ENCODE measurements at places on chromosomes 16 and 17. TPM values are rescaled to one million over a fixed set of nuclear protein-coding genes. Genes with fewer than 3 reads are reported as not detected.

The VMO1 gene
- total RNA-seq: not detected

DNA sequence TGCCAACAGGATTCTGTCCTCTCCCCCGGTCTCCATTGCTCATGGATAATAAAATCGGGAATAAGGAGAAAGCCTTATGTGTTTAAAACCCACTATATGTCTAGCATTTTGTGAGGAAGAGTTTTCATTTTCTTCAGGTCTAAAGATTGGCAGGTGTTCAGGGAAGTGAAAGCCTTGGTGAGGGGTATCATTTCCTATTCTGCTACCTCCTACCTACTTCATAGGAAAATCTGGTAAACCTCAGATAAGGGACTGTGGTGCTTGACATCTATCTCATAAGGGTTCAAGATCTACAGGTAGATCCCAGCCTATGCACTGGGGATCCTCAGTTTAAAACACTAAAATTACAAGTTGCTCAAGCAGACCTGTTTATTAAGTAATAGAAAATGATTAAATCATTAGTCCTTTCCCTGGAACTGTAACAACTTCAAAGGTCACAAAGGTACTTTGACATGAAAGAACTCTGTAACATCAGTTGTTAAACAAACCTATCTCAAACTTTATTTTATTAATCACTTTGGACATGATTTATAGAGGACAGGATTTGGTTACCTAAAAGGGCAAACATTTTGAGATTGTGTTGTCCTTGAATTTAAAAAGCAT lies 6.5 kb downstream of the MOSMO start:
- H3K27me3 ChIP-seq: no peaks in the 10 kb centered on the region
- peaks cover 19% of the 10 kb centered on the region for H3K4me1 ChIP-seq
- peaks cover 14% of the 10 kb centered on the region for H3K36me3 ChIP-seq
- no peak for DNase-seq
- no peak overlapping the region for H3K27ac ChIP-seq

GRCh38 chr16:5041600-5042133 lies 7.9 kb upstream of the NAGPA start:
- H3K27ac ChIP-seq: no peak overlapping the region
- peaks cover 19% of the 10 kb centered on the region for H3K4me1 ChIP-seq
- H3K27me3 ChIP-seq: no peaks in the 10 kb centered on the region
- no peaks in the 10 kb centered on the region for H3K36me3 ChIP-seq
- no peak overlapping the region for H3K4me3 ChIP-seq
- DNase-seq: no peak

DNA sequence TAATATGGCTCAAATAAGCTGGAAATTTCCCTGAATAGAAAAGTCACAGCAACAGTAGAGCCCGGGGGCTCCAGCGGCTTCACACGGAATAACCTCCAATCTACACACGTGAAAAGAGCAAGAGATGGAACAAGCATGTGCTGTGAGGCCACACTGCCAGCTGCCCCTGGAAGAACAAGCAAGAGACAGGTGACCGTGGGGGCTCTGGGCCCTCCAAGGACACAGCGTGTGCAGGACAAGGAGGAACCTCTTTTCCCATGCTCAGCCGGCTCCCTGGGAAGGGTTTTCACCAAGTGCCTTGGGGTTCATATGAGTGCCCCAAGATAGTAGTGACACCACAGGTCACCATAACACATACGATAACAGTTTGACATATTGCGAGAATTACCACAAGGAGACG lies 110.2 kb upstream of the ZNF750 start:
- no peak for DNase-seq
- H3K4me1 ChIP-seq: no peaks in the 10 kb centered on the region
- no peak overlapping the region for H3K27ac ChIP-seq
- H3K27me3 ChIP-seq: no peaks in the 10 kb centered on the region
- peaks cover 50% of the 10 kb centered on the region for H3K36me3 ChIP-seq

DNA sequence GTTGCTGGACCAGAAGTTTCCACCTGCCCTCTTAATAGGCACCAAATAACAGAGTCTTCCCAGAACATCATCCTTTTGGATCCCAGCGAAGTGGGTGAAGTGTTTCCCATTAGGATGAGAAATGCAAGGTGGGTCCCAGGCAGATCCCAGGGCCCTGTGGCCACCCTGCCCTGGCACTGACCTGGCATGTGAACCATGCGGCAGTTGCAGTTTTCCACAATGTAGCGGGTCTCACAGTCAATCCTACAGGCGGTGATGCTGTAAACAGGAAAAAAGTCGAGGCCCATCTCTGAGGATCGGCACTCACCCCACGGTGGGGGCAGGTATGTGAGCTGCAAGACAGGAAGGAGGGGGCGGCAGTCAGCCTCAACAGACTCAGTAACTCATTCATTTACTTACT lies 36.4 kb downstream of the SPACA3 start:
- no peaks in the 10 kb centered on the region for H3K36me3 ChIP-seq
- H3K27me3 ChIP-seq: peaks cover 10% of the 10 kb centered on the region
- no peak overlapping the region for H3K4me3 ChIP-seq
- H3K27ac ChIP-seq: no peak overlapping the region
- no peak for DNase-seq

DNA sequence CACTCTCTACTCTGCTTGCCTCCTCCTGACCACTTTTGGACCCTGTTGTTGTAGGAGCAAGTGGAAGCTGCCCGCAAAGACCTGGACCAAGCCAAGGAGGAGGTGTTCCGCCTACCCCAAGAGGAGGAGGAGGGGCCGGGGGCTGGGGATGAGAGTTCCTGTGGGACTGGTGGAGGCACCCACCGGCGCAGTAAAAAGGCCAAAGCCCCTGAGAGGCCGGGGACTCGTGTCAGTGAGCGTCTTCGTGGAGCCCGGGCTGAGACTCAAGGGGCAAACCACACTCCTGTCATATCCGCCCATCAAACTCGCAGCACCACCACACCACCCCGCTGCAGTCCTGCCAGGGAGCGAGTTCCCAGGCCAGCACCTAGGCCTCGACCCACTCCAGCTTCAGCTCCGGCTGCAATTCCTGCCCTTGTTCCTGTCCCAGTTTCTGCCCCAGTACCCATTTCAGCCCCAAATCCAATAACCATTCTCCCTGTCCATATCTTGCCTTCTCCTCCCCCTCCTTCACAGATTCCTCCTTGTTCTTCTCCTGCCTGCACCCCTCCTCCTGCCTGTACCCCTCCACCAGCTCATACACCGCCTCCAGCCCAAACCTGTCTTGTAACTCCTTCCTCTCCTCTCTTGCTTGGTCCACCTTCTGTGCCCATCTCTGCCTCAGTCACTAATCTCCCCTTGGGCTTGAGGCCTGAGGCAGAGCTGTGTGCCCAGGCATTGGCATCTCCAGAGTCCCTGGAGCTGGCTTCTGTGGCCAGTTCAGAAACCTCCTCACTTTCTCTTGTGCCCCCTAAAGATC lies 11.0 kb upstream of the PHKG2 start:
- DNase-seq: no peak
- H3K4me3 ChIP-seq: no peak overlapping the region
- no peaks in the 10 kb centered on the region for H3K27me3 ChIP-seq

- H3K4me3 ChIP-seq: no peak overlapping the region
- H3K4me1 ChIP-seq: no peaks in the 10 kb centered on the region
- H3K27ac ChIP-seq: no peak overlapping the region
- DNase-seq: no peak
Observed at GRCh38 chr16:73323880-73324279, 276.0 kb upstream of the ZFHX3 start.

- no peaks in the 10 kb centered on the region for H3K27me3 ChIP-seq
- no peak for DNase-seq
- H3K27ac ChIP-seq: no peak overlapping the region
- peaks cover 12% of the 10 kb centered on the region for H3K36me3 ChIP-seq
- H3K4me1 ChIP-seq: no peaks in the 10 kb centered on the region
Observed at GRCh38 chr16:46808997-46809396, 22.0 kb downstream of the C16orf87 start.

The SCIMP gene
- total RNA-seq: not detected

The MYH1 gene
- not detected for total RNA-seq

GRCh38 chr17:63622574-63623390 lies 565 bp downstream of the MAP3K3 start:
- no peaks in the 10 kb centered on the region for H3K27me3 ChIP-seq
- peaks cover 22% of the 10 kb centered on the region for H3K4me1 ChIP-seq
- H3K4me3 ChIP-seq: peak overlapping the region; percentile 85
- no peaks in the 10 kb centered on the region for H3K36me3 ChIP-seq
- DNase-seq: peak; percentile 74
- H3K27ac ChIP-seq: peak overlapping the region; percentile 34

DNA sequence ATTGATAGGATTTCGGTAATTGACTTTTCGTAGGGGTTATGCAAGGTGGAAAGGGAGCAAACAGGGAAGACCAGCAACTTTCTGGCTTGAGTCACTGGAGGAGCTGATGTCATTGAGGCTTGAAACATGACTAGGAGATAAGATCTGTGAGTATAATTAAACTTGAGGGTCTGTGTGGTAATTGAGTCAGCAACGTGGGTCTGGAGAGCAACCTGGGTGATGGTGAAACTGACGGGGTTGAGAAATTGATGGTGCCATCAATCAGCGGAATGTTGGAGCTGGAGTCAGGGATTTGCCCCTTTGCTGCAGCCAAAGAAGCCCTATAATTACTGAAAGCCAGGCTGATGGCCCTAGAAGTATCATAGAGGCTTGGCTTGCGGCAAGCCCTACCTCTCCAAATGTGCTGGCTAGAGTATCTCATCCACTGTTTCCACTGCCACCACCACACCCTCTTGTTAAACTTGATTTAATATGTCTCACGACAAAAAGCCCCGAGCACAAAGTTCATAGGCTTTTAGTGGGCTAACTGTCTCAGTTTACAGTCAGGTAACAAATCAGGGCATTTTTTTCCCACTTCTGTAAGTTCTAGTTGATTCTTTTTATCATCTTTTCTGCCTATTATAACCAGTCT lies 186.9 kb upstream of the ELAC2 start:
- no peaks in the 10 kb centered on the region for H3K27me3 ChIP-seq
- peaks cover 30% of the 10 kb centered on the region for H3K4me1 ChIP-seq
- DNase-seq: no peak
- no peaks in the 10 kb centered on the region for H3K36me3 ChIP-seq
- H3K27ac ChIP-seq: no peak overlapping the region
- H3K4me3 ChIP-seq: no peak overlapping the region

The WNT9B gene
- not detected for total RNA-seq

The FBXO47 gene
- total RNA-seq: not detected

GRCh38 chr17:36742267-36743000 lies 141.1 kb downstream of the MRM1 start:
- no peaks in the 10 kb centered on the region for H3K36me3 ChIP-seq
- no peak overlapping the region for H3K4me3 ChIP-seq
- H3K27me3 ChIP-seq: peaks cover 9% of the 10 kb centered on the region
- H3K27ac ChIP-seq: no peak overlapping the region
- no peaks in the 10 kb centered on the region for H3K4me1 ChIP-seq

DNA sequence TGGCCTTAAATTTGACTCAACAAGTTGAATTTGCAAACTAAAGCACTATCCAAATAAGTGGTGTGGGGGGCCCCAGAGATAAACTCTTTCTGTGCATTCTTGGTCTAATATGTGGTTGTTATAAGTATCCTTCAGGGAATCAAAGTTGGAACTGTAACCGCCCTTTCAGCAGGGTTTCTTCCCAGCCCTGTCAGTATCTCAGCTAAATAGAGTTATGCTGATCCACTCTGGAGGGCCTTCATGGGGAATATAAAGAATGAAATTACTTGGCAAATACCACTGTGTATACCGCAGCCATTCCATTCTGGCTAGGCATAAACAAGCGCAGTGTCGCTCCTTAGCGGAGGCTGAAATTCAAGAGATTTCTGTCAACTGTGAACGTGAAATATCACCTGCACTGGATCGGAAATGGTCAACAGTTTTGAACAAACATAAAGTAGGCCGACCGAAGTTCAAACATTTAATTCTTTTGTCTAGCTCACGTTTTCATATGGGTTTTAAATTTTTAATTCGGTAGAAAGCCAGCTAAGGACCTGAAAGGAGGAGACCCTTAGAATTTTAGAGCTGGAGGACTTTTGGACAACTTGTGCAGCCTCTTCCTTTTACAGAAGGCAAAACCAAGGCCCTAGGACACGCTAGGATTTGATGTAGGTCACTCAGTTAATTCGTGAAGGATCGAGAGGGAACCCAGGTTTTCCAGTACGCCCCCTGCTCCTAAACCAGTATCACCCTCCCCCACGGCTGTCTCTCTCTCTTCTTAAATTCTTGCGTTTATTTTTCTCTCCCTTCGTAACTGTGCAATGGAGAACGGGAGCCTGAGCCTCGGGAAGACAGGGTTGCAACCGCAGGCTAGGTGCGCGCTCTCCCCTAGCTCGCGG lies 74.7 kb downstream of the CHD9 start:
- H3K27ac ChIP-seq: peak overlapping the region; percentile 94
- DNase-seq: peak; percentile 72
- peak overlapping the region; percentile 79 for H3K4me3 ChIP-seq
- H3K27me3 ChIP-seq: no peaks in the 10 kb centered on the region
- peaks cover 3% of the 10 kb centered on the region for H3K36me3 ChIP-seq
- H3K4me1 ChIP-seq: peaks cover 23% of the 10 kb centered on the region

GRCh38 chr17:333626-334396 lies 18.8 kb downstream of the RPH3AL start:
- no peaks in the 10 kb centered on the region for H3K36me3 ChIP-seq
- no peak overlapping the region for H3K27ac ChIP-seq
- H3K4me1 ChIP-seq: no peaks in the 10 kb centered on the region
- H3K4me3 ChIP-seq: no peak overlapping the region

DNA sequence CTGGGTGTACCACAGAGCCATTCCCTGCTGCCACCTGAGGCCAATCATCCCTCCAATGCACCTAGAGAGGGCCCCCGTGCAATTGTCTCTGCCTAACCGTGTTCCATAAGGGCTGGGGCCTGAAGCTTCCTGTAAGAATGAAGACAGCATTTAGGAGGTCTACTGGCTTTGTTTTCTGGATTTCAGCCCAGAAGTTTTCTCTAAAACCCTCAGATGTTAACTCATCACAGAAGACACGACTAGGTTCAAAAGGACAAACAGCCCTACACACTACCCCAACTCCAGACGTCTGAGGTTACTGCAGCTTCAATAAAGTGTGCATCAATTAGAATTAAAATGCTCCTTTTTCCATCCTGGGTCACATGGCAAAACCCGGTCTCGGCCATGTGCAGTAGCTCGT lies 10.8 kb upstream of the DRG2 start:
- no peaks in the 10 kb centered on the region for H3K27me3 ChIP-seq
- H3K27ac ChIP-seq: no peak overlapping the region
- H3K4me1 ChIP-seq: no peaks in the 10 kb centered on the region
- no peak for DNase-seq
- no peak overlapping the region for H3K4me3 ChIP-seq

DNA sequence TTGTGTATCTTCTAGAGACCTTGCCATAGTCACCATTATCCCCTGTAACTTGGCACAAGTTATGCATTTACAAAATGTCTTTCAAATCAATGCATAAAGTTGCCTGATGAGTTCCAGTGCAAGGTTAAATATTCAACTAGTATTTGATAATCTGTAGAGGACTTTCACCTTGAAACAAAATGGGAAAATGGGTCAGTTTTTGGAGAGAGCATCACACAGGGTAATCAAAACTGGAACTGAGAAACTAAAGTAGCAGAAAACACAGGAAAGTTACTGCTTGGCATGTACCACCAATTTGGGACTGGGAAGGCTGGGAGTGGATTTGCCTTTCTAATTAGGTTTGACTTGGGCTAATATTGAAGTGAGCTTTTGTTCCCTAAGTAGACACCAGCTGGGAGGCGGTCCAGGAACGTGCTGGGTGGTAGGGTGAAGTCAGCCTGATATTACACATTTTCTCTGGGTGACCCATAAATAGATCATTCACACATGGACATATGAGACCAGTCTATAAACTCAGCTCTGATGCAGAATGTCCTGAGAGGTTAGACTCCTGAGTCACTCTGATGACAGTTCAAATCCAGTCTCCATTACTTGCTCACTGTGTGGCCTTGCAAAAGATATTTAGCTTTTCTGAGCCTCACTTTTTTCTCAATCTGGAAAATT lies 152.3 kb downstream of the PCTP start:
- no peak overlapping the region for H3K4me3 ChIP-seq
- peaks cover 36% of the 10 kb centered on the region for H3K4me1 ChIP-seq
- H3K27me3 ChIP-seq: no peaks in the 10 kb centered on the region
- H3K27ac ChIP-seq: no peak overlapping the region
- peak; percentile 62 for DNase-seq

Data from SJSA1 (cell line).